ENCODE measurements at places on chromosomes 13 and 19.

- no peaks in the 10 kb centered on the region for H3K27me3 ChIP-seq
- no peak overlapping the region for H3K27ac ChIP-seq
- no peak for DNase-seq
- H3K4me3 ChIP-seq = no peak overlapping the region
- no peaks in the 10 kb centered on the region for H3K36me3 ChIP-seq
These were observed 65.8 kb downstream of the ZNF257 start for GRCh38 chr19:22118132-22118531.

DNA sequence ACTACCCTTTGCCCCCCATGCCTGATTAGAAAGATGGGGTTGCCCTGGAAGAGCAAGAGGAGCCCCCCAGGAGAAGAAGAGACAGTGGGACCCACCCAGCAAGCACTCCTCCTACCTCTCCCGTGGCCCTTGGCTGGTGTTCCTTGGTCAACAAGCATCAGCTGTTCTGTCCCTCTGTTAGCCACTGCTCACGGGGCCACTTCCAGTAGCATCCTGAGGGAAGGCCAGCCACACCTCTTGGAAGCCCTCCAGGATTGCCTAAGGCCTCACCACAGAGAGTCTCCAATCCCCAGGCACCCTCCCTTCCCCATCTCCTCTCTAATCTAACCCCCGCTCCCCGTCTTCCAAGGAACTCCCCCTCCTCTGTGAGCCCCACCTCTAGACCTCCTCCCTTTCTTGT is 15.1 kb upstream of the DPP9 start:
- DNase-seq = no peak
- H3K27me3 ChIP-seq = peaks cover 6% of the 10 kb centered on the region
- no peaks in the 10 kb centered on the region for H3K36me3 ChIP-seq
- H3K4me3 ChIP-seq = no peak overlapping the region

- H3K27me3 ChIP-seq = no peaks in the 10 kb centered on the region
- no peaks in the 10 kb centered on the region for H3K4me1 ChIP-seq
- H3K36me3 ChIP-seq = no peaks in the 10 kb centered on the region
- H3K27ac ChIP-seq = no peak overlapping the region
- DNase-seq = no peak
These were observed 554.5 kb downstream of the IRS2 start for GRCh38 chr13:109231888-109232287.

DNA sequence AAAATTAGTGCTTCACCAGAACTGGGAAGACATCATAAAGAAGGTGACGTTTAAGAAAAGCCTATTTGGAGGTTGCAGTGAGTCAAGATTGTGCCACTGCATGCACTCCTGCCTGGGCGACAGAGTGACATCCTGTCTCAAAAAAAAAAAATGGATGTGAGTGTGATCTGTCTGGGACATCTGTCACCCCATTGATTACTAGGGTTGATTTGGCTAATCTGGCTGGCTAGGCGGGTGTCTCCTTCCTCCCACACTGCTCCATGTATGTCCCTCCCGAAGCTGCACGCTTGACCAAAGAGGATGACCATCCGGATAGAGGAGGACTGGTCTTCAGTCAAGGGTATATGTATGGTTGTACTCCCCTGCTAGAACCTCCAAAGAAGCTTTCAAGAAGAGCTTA is 2.6 kb downstream of the GTF2F2 start:
- H3K4me1 ChIP-seq = peaks cover 17% of the 10 kb centered on the region
- no peak for DNase-seq
- H3K36me3 ChIP-seq = no peaks in the 10 kb centered on the region
- H3K4me3 ChIP-seq = no peak overlapping the region
- no peak overlapping the region for H3K27ac ChIP-seq

- H3K27me3 ChIP-seq = peaks cover 20% of the 10 kb centered on the region
- no peak overlapping the region for H3K4me3 ChIP-seq
- no peaks in the 10 kb centered on the region for H3K4me1 ChIP-seq
- H3K27ac ChIP-seq = no peak overlapping the region
- no peak for DNase-seq
These were observed 12.6 kb downstream of the CACNA1A start for GRCh38 chr19:13493516-13494310.

Measured in upper lobe of right lung (tissue), 1 donor.